ENCODE measurements at places on chromosomes 13 and 19. TPM values are rescaled to one million over a fixed set of nuclear protein-coding genes. Genes with fewer than 3 reads are reported as not detected.

- no peak for DNase-seq
Observed at GRCh38 chr19:33906578-33907335, 110.1 kb downstream of the KCTD15 start.

DNA sequence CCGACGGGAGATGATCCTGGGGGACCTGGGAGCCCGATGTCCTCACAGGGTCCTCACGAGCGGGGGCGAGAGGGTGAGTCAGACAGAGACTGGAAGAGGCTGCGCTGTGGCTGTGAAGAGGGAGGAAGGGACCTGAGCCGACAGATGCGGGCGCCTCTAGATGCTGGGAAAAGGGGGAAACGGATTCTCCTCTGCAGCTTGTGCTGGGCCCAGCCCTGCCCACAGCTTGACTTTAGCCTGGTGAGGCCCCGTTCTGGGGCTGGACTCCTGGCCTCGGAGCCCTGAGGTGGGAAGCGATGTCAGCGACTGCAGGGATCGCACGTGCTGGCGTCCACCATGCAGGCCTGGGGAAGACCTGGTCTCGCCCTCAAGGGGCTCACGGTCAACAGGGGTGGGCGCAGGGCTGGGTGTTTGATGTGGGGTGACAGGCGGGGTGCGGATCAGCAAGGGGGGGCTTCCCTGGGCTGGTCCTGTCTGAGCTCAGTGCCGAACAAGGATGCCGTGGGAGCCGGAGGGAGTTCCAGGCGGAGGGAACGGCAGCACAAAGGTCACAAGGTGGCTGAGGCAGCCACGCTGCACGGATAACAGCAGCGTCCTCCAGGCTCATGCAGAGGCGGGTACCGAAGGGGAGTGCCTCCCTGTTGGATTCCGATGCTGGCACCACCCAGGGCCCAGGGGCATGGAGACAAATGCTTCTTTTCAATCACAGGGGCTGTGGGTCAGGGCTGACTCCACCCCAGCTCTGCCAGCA lies 31.8 kb downstream of the PIP5K1C start:
- DNase-seq = no peak

DNA sequence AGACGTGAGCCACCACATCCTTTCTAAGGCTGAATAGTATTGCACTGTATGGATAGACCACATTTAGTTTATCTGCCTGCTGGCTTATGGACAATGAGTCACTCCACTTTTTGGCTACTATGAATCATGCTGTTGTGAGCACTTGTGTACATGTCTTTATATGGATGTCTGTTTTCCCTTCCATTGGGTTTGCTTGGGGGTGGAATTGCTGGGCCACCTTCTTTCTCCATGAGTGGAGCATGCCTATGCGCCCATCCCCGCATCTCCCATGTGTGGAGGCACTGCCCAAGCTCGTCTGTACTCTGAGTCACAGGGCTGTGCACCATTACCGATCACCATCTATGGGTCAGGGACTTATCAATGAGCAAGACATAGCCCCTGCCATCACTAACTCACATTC lies 127.2 kb upstream of the GJB6 start:
- no peak for DNase-seq

- DNase-seq = no peak
Observed at GRCh38 chr13:72716776-72717175, 10.7 kb downstream of the MZT1 start.

PSG6 gene
- not detected for total RNA-seq

- peak; percentile 25 for DNase-seq
Observed at GRCh38 chr19:19451429-19452242, 46.2 kb downstream of the GATAD2A start.

DNA sequence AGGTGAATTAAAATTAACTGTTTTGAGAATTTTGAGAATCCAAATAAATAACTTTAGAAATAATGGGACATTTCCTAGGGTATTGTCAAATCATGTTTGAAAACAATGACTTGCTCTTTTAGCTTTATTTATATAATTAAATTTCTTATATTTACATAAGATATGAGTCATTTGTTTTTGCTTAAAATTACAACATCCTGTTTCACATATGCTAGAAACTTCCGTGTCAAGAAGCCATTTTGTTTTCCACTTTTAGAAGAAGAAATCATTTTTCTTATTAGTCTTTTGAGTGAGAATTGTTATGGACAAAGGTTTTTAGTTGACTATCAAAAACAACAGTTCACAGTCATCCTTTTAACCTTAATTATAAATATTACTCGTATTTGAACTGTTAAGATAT lies 48.2 kb downstream of the DPY19L3 start:
- DNase-seq = no peak

DNA sequence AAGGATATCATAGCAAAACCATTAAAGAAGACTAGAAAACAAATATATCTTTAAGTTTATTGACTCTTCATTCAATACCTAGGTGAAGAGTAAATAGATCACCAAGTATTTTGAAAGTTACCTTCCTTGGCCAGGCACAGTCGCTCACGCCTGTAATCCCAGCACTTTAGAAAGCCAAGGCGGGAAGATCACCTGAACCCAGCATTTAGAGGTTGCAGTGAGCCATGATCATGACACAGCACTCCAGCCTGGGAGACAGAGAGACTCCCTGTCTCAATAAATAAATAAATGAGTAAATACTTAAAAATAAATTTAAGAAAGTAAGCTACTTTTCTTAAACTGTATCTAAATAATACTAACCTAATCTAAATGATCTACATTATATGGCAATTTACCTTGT lies 8.9 kb upstream of the WBP4 start:
- no peak for DNase-seq

CAPN12 gene
- total RNA-seq = 0.40 TPM

TMPRSS9 gene
- 0.15 TPM for total RNA-seq

DNA sequence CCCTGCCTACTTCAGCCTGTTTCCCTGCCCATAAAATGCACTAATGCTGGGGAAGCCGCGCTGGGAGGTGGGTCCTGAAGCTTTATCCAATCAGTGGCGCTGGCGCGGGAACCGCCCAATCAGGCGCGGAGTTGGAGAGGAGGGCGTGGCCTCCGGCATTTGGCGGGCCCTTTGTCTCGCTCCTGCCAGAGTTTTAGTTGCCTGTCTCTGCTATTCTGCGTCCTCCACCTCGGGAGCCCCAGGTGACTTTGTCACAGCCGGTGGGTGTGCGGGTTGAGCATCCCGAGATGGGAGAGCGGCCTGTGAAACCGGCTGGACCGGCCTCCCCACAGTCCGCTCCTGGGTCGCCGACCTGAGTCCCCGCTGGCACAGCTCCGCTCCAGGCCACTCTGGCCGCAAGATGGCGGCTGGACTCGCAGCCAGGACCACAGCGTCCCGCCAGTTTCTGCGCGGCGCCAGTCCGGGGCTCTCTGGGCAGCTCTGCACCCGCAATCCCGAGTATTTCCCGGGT lies 30.7 kb upstream of the ZNF429 start:
- no peak for DNase-seq
